ENCODE measurements at places on chromosomes 16 and 17. TPM values are rescaled to one million over a fixed set of nuclear protein-coding genes. Genes with fewer than 3 reads are reported as not detected.

- H3K36me3 ChIP-seq: no peaks in the 10 kb centered on the region
- H3K4me3 ChIP-seq: no peak overlapping the region
- H3K27me3 ChIP-seq: no peaks in the 10 kb centered on the region
- no peaks in the 10 kb centered on the region for H3K4me1 ChIP-seq
- DNase-seq: no peak
Observed at GRCh38 chr17:65409381-65409780, 152.1 kb downstream of the AXIN2 start.

GRCh38 chr17:2400474-2400866 lies 390 bp downstream of the MNT start:
- H3K4me1 ChIP-seq: peaks cover 48% of the 10 kb centered on the region
- peak overlapping the region; percentile 96 for H3K4me3 ChIP-seq
- no peak for DNase-seq
- H3K36me3 ChIP-seq: no peaks in the 10 kb centered on the region

- no peaks in the 10 kb centered on the region for H3K4me1 ChIP-seq
- H3K27me3 ChIP-seq: no peaks in the 10 kb centered on the region
- H3K36me3 ChIP-seq: no peaks in the 10 kb centered on the region
- no peak overlapping the region for H3K4me3 ChIP-seq
- no peak for DNase-seq
Observed at GRCh38 chr17:11144358-11145233, 96.4 kb upstream of the SHISA6 start.

- H3K4me3 ChIP-seq: no peak overlapping the region
- DNase-seq: no peak
- H3K27ac ChIP-seq: no peak overlapping the region
- no peaks in the 10 kb centered on the region for H3K27me3 ChIP-seq
- H3K36me3 ChIP-seq: no peaks in the 10 kb centered on the region
- H3K4me1 ChIP-seq: peaks cover 7% of the 10 kb centered on the region
Observed at GRCh38 chr16:83925095-83925905, 26.4 kb downstream of the MLYCD start.

The HOXB9 gene
- total RNA-seq: 40.1 TPM

GRCh38 chr16:3706253-3707012 lies 10.9 kb downstream of the TRAP1 start:
- H3K27me3 ChIP-seq: no peaks in the 10 kb centered on the region
- H3K27ac ChIP-seq: no peak overlapping the region
- H3K4me1 ChIP-seq: no peaks in the 10 kb centered on the region
- no peaks in the 10 kb centered on the region for H3K36me3 ChIP-seq
- no peak for DNase-seq
- H3K4me3 ChIP-seq: no peak overlapping the region

DNA sequence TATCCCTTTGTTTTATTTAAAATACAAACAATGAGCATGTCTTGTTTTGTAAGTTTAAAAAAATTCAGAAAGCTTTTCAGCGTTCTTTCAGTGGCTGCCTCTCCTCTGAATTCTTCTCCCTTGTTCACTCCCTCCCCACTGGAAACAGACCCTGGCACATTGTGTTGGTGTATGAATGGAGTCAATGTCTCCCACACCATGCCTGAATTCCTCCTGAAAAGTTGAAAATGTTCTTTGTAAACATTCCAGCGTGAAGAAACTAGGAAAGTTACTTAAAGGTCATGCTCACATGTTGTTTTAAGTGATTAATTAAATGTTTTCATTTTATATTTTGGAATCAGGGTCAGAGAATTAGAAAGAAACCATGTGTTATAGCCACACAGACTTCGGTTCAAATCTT lies 136.9 kb upstream of the DYNLRB2 start:
- no peak for DNase-seq
- H3K4me1 ChIP-seq: no peaks in the 10 kb centered on the region
- no peak overlapping the region for H3K4me3 ChIP-seq
- H3K27me3 ChIP-seq: no peaks in the 10 kb centered on the region

DNA sequence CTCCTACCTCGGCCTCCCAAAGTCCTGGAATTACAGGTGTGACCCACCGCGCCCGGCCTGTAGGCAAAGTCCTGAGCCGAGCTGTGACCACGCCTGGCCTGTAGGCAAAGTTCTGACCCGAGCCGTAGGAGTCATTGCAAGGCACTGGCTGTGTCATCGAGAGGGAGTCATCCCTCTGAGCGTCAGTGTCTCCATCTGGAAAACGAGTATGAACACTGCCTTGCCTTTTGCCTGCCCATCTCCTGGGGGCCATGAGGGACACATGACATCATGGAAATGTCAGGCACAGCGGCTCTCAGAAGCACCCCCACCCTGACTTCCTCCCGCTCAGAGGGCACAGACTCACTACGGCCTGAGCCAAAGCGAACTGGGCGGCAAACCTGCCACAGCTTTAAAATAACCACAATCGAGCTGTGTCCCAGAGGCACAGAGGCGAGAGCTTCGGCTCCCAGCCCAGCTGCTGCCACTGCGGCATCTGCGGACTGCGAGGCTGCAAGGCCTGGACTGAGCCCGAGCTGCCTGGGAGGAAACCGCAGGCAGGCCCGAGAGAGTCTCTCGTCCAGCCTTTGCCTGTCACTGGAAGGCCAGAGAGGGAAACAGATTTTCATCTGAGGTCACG lies 50.8 kb downstream of the RPH3AL start:
- no peaks in the 10 kb centered on the region for H3K4me1 ChIP-seq
- no peaks in the 10 kb centered on the region for H3K36me3 ChIP-seq
- DNase-seq: no peak
- no peak overlapping the region for H3K4me3 ChIP-seq

DNA sequence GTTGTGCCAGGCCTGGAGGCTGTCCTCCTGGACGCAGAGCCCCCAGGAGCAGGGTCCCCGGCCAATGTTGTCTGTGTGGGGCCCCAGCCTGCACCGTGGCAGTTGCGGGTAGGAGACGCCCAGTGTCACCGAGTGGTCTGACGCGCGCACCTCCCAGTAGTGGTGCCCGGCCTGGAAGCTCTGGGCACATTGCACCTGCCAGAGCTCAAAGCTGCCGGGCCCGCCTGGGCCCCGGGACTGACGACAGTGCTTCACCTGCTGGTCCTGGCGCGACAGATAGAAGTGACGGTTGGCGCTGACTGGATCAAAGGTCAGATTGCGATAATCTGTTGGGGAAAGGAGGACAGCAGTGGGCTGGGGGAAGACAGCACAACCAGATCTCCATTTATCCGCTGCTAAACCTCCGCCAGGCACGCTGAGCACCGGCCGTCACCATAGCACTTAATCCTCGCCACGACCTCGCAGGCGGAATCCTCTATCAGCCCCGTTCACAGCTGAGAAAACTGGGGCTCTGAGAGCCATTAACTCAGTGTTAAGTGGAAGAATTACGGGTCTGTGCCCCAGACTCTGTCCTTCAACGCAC lies 5.6 kb downstream of the TRIM65 start:
- H3K27ac ChIP-seq: no peak overlapping the region
- DNase-seq: no peak
- H3K27me3 ChIP-seq: no peaks in the 10 kb centered on the region
- no peak overlapping the region for H3K4me3 ChIP-seq
- H3K4me1 ChIP-seq: peaks cover 15% of the 10 kb centered on the region

GRCh38 chr16:54331241-54332002 lies 44.8 kb upstream of the IRX3 start:
- H3K4me1 ChIP-seq: no peaks in the 10 kb centered on the region
- H3K27ac ChIP-seq: no peak overlapping the region
- H3K4me3 ChIP-seq: no peak overlapping the region
- H3K36me3 ChIP-seq: no peaks in the 10 kb centered on the region

GRCh38 chr16:34648-34987 lies 18.8 kb downstream of the POLR3K start:
- DNase-seq: no peak
- no peak overlapping the region for H3K4me3 ChIP-seq
- H3K4me1 ChIP-seq: peaks cover 7% of the 10 kb centered on the region
- no peaks in the 10 kb centered on the region for H3K36me3 ChIP-seq

- no peaks in the 10 kb centered on the region for H3K27me3 ChIP-seq
- H3K36me3 ChIP-seq: no peaks in the 10 kb centered on the region
- peak overlapping the region; percentile 88 for H3K27ac ChIP-seq
- peaks cover 37% of the 10 kb centered on the region for H3K4me1 ChIP-seq
Observed at GRCh38 chr17:81309859-81310839, 15.0 kb upstream of the SLC38A10 start.

DNA sequence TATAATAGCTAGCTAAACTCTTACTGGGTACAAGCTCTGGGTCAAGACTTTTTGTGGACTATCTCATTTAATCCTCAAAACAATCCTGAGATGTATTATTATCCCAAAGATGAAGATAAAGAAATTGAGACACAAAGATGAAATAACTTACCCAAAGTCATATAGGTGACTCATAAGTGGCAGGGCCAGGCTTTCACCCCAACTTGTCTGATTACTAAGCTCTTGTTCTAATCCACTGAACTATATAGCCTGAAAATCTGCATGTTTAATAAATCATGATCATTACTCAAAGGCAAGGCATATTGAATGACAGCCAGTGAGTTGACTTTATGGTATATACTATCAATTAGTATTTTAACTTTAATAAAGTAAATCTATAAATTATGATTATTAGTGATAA lies 77.4 kb downstream of the SKAP1 start:
- H3K4me1 ChIP-seq: peaks cover 4% of the 10 kb centered on the region
- no peak for DNase-seq
- no peaks in the 10 kb centered on the region for H3K36me3 ChIP-seq
- no peak overlapping the region for H3K4me3 ChIP-seq
- no peak overlapping the region for H3K27ac ChIP-seq

The HSPB9 gene
- total RNA-seq: not detected

- H3K4me3 ChIP-seq: peak overlapping the region; percentile 92
- no peak for DNase-seq
- peaks cover 18% of the 10 kb centered on the region for H3K4me1 ChIP-seq
- no peaks in the 10 kb centered on the region for H3K27me3 ChIP-seq
Observed at GRCh38 chr17:16352303-16352666, 984 bp downstream of the CENPV start.

The GDPD1 gene
- 13.7 TPM for total RNA-seq

DNA sequence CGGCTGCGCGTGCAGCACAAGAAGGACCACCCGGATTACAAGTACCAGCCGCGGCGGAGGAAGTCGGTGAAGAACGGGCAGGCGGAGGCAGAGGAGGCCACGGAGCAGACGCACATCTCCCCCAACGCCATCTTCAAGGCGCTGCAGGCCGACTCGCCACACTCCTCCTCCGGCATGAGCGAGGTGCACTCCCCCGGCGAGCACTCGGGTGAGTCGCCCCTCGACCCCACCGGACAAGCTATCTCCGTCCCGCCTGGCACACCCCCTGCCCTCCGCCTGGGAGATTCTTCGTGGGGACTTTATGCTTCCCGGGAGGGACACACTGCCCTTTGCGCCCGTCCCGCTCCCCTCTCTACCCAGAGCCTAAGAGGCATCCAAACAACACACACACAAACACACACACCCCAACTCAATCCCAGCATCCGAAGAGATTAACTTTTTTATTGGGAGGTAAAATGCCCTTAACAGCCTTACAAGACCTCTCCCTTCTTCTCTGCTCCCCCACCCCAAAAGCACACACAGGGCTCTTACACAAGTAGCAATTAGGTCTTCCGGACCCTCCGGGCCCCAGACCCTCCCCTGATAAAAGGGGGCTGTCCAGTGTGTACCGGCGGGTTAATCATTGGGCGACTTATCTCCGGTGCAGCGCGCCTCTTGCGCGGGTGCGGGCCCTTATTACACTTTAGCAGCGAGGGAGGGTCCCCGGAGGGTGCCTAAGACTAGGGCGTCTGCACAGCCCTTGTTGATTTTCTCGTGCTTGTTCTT lies 2.1 kb downstream of the SOX9 start:
- H3K4me1 ChIP-seq: peaks cover 45% of the 10 kb centered on the region
- DNase-seq: no peak
- H3K36me3 ChIP-seq: peaks cover 12% of the 10 kb centered on the region
- no peak overlapping the region for H3K27ac ChIP-seq
- H3K27me3 ChIP-seq: no peaks in the 10 kb centered on the region

DNA sequence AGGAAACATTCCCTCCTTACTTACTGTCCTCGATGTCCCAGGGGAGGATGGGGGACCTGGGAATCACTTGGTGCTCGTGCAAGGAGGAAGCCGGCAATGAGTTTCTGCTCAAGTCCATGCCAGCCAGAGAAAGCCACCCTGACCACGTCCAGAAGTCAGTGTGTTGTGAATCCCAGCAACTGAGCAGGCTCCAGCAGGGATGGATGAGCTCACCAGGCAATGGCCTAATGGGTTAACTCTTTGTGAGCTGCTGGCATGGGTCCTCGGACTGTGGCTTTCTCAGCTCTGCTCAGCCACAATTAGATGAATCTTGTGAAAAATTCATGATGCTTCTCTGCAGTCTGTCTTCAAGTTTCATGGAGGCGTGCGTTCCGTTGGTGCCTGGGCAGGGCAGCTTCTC lies at the start of gene PIRT:
Gene PIRT, minus strand, starts transcription at position 167 of the 400 bp plus-strand sequence. CDS start 12,442 bp downstream, outside the sequence.
- H3K27me3 ChIP-seq: no peaks in the 10 kb centered on the region
- H3K4me3 ChIP-seq: no peak within 1 kb of the TSS
- H3K36me3 ChIP-seq: no peaks in the 10 kb centered on the region
- H3K4me1 ChIP-seq: no peaks in the 10 kb centered on the region

DNA sequence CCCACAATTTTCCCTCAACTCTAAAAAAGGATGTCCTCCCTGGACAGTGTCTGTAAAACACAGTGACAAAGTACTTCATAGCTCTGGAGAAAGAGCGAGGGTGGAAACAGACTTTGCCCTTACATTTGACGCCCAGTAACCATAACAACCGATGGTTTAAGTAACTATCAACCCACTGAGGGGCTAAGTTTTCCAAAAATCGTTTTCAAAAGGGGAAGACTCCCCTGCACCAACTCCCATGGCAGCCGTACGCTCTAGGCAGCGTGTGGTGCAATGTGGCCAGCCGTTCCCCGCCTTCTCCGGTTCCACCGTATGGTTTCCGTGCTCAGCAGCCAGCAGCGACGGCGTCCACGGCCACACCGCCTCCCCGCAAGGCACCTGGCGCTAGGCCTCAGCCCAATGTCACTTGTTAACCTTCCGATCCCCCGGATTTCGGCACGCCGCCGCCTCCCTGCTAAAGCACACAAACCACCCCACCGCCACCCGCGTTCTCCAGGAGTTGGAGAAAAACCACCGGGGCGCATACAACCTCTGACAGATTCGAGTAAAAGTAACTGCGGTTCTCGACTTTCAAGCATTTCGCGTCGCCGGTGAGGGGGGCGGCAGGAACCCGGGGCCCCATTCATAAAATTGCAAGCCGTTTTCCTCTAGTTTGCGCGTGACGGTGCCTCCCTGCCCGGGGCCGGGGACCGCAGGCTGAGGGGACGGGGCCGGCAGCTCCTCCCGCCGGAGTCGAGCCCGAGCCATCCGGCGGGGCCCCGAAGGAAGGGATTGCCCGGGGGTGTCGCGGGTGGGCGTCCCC lies 661 bp downstream of the TEX2 start:
- peak overlapping the region; percentile 44 for H3K27ac ChIP-seq
- H3K36me3 ChIP-seq: no peaks in the 10 kb centered on the region
- no peak for DNase-seq
- 0 out of 2 replicates have a peak, but pooled peaks cover 3% of the 10 kb centered on the region for H3K27me3 ChIP-seq
- H3K4me1 ChIP-seq: peaks cover 9% of the 10 kb centered on the region

The PRRT2 gene
- total RNA-seq: 4.0 TPM

All from HCT116 (cell line).